CD14-positive monocyte (primary cell): ENCODE measurements at places on chromosomes 1 and 21.
A peak's percentile ranks its signal among the peaks of the same experiment; 100 is the strongest.

GRCh38 chr1:165073185-165074007 is 283.1 kb downstream of the LMX1A start:
- DNase-seq = no peak

DNA sequence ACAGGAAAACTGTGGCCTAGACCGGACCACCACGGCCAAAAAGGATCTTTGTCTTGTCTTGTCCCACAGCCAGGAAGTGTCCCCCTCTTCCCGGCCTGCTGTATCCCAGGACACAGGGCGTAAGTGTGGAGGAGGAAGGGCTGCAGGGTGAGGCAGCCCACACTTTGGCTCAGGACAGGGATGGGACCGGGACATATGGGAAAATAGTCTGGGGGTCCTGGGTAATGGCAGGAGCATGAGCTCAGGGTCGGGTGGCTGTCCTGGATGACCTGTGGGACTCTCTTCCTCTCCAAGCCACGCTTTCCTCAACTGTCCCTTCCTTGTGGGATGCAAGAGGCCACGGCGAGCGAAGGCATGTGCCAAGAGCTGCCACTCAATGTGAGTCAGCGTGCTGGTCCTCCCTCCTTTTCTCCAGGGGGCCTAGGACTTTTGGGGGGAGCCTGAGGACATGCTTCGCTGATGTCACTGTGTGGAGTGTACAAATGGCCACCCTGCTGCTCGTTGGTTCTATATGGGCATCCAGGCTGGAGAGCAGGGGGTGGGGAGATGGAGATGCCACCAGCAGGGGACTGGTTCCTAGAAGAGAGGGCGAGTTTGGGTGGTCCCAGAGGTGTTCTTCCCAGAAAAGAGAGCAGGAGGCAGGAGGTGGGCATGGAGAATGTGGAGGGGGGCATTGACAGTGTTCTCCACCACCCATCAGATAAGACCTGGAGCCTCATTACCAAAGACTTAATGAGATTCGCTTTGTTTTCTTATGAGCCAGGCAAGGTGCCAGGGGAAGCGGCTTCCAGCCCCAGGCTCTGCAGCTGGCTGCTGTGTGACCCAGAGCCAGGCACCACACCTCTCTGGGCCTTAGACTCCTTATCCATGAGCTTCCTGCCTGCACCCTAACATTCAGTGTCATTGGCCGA is 11.5 kb upstream of the PADI1 start:
- DNase-seq = no peak

DNA sequence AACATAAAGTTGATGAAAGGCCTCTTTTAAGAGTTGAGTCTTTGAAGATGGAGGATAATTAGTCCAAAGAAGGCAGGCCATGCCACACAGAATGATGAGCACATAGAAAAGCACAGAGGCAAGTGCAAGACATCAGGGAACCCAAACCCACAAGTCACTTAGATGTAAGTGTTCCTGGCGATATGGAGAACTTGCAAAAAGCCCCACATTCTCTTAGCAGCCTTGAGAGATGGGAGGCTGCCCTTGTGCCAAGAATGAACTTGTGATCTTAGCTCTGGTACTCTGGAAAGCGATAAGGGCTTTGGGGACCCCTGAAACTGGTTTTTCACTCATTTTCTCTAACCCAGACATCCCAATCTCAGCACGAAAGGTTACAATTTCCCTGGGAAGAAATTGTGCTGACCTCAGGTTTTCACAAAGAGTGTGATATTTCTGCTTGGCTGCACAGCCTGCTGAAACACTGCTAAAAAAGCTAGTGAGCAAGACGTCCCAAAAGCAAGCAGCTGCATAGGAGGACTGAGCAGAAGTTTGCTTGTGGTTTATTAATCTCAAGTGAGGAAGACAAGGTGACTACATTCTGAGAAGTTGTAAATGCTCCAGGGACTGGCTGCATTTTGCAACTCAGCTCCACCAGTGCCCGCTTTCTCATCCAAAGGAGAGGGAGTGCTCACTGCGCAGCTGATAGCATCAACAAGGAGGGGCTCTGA is 496.9 kb upstream of the CAMK1G start:
- no peak for DNase-seq

- DNase-seq = no peak
Measured at GRCh38 chr1:160438317-160438918, 38.1 kb downstream of the VANGL2 start.

GRCh38 chr1:11881749-11882441 is 23.1 kb upstream of the NPPB start:
- no peak for DNase-seq

DNA sequence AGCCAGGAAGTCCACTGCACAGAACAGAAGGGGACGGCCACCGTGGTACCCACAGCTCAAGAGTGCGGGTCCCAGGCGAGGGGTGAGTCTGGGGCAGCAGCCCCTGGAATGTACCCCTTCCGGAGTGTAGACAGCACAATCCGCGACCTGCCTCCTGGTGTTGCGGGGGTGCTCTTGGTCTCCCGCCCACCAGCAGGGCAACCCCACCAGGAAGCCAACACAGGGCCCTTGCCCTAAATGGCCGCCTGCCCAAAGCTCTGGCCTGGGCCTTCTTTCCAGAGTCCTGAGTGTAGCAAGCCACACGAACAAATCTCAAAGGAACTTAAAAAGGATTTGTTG is 1.1 kb upstream of the SLC19A1 start:
- DNase-seq = peak; percentile 6

DNA sequence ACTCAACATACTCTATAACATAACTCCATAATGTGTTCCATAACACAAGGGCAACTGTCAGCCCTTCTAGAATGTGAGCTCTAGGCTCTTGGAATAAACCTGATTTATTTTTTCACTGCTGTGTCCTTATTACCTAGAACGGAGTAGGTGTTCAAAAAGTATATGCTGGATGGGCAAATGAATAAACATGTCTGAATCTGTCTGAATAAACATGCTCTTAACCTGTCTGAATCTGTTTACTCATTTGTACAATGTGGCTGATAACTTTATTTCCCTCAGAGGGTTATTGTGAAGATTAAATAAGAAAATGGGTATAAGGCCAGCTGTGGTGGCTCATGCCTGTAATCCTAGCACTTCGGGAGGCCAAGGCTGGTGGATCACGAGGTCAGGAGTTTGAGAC is 42.3 kb downstream of the AZIN2 start:
- DNase-seq = no peak

GRCh38 chr1:47984175-47984789 is 12.9 kb downstream of the TRABD2B start:
- DNase-seq = no peak

DNA sequence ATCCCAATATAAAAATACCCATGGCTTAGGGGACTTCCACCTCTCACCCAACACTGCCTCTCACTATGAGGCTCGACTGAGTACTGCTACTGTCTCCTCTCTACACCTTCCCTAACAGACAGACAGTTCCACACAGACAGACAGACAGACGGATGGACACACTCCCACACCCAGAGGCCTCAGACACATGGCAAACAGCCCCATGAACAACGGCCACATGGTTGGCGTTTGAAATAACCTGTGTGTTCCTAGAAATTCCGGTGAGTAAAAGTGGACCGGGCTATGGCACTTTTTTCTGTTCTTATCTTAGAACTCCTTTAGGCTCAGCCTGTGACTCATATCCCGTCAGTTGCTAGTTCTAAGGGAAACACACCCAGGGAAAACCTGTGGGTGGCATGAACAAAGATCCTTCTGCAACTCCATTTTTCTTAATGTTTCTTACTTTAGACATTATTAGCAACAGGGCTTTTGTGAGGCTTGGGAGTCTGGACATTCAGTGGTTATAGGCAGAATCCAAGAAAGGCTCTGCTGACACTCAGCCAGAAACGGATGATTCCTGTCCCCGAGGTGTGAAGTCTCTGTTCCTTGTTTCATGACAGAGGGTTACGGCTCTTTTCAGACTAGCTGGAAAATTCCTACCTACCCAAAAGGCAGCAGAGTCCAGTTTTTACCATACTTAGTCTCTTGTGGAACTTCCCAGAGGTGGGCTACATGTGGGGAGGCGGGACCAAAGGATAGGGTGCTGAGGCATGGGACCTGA is 90.5 kb upstream of the TLR5 start:
- DNase-seq = no peak

DNA sequence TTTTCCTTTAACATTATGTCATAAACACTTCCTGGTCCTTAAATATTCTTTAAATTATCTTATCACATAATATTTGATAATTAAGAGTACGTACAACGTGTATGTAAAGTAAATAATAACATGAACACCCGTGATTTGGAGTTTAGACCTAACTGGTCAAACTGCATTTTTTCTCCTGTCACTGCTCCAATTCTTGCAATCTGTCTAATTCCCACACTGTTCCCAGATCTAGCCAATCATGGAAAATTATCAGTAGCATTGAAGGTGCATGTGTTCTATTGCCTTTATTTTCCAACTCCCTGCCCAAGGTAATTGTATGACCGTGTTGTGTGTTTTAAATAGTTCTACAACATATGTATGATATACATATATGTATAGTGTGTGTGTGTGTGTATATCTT is 2.1 kb upstream of the PM20D1 start:
- no peak for DNase-seq

GRCh38 chr1:54781023-54781723 is 16.9 kb upstream of the PARS2 start:
- DNase-seq = no peak

GRCh38 chr21:28540514-28540913 is 452.2 kb downstream of the LTN1 start:
- DNase-seq = no peak

DNA sequence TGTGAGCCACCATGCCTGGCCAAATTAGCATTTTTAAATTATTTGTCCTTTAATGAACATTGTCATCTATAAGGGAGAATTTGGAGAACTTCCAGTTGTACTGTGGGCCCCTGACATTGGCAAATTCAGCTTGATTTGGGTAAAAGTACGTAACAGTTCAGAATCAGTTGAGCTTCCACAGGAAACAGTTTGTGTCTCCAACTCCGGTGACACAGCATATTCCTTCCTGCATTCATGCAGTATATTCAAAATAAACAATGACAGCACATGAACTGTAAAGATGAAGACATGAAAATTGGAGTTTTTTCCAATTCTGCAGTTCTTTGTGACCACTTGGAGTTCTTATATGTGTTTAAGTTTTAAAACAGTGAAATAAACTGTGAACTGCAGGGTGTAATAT is 28.2 kb downstream of the RNF220 start:
- DNase-seq = no peak

GRCh38 chr1:41704196-41704595 is 214.5 kb downstream of the HIVEP3 start:
- DNase-seq = no peak

DNA sequence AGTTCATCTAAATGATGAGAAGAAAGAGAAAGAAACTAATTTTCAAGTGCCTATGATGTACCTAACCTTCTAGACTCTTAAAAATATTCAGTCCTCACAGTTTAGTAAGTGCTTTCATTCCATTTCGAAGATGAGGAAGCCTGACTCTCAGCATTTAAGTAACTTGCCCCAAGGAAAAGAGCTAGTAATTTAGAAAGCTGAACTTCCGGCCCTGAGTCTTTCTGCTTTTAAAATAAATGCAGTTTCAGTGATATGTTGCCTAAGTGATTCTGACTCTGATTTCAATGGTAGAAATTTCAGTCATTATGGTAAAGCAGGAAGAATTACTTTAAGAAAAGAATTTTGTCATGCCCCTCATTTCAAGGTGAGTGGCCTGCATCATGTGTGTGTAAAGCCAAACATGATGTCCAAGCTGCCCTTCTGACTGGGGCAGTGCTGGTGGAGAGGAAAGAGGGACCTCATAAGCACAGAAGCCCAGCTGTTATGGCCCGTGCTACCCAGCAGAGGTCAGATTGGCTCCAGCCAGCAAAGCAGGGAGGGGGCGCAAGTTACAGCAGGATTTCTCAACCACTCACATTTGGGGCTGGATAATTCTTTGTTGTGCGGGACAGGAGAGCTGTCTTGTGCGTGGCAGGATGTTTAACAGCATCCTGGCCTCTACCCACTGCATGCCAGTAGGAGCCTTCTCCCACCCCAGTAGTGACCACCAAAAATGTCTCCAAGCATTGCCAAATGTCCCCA is 10.7 kb downstream of the ATP1A4 start:
- no peak for DNase-seq

DNA sequence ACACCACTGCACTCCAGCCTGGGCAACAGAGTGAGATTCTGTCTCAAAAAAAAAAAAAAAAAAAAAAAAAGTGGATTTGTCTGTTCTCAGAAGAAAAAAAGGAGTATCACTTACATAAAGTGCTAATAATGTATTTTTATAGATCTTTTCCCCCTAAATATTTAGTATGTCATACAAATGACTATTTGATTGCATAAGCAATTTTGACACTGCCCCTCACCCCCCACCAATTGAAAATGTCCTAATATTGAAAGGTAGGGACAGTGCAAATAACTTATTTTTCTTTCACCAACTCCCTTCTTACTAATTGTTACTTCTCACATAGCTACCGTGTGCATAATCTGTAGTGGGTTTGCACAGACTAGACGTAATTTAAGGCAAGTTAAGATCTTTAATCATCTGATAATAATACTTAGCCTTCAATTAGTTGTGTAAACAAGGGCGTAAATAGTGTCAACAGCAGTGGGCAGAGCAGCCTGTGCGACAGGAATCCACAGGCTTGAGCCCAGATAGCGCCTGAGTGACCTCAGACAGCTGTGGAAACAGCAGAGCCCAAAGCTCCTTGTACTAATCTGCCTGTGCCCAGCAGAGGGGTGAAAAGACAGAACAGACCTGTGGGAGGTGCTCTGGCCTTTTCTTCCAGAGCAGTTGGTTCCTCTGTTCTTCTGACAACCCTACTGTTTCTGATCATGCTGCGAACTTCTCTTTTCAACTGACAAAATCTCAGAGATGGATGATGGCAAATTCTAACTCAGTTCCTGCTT is 4.5 kb upstream of the IER5 start:
- DNase-seq = peak; percentile 77

DNA sequence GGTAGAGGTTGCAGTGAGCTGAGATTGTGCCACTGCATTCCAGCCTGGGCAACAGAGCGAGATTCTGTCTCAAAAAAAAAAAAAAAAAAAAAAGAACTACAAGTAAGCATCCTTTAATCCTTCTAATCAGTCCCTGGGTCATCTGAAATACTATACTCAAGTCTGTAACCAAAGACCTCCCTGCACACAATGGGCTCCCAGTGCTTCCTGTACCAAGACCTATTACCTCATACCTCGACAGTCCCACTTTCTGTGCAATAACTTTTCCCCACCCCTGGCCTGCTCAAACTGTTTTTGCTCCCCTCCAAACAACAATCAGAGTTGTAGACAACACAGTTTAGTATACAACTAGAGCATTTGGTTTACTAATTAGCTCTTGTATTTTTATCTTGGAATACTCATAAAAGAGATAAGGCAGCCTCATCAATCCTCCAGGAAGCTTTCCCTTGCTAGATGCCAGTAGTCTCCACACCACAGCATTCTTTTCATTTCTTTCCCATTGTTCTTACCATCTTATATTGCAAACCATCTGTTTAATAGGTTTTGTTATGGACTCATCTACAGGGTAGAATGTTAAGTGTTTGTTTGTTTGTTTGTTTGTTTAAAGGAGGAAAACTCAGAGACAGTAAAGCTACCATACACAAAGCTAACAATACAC is 19.2 kb upstream of the RLF start:
- DNase-seq = no peak

GRCh38 chr1:173276922-173277800 is 70.0 kb upstream of the TNFSF4 start:
- DNase-seq = no peak

- DNase-seq = no peak
Measured at GRCh38 chr21:35223480-35224156, 174.5 kb upstream of the RUNX1 start.
